Sigmoid colon (tissue), 7 donors: ENCODE measurements at places on chromosomes 2 and 18. TPM values are rescaled to one million over a fixed set of nuclear protein-coding genes. Genes with fewer than 3 reads are reported as not detected.
A peak's percentile ranks its signal among the peaks of the same experiment; 100 is the strongest.

GRCh38 chr2:186031229-186031628 is 292.6 kb downstream of the FSIP2 start:
- DNase-seq = no peak
- no peaks in the 10 kb centered on the region for H3K4me1 ChIP-seq

DNA sequence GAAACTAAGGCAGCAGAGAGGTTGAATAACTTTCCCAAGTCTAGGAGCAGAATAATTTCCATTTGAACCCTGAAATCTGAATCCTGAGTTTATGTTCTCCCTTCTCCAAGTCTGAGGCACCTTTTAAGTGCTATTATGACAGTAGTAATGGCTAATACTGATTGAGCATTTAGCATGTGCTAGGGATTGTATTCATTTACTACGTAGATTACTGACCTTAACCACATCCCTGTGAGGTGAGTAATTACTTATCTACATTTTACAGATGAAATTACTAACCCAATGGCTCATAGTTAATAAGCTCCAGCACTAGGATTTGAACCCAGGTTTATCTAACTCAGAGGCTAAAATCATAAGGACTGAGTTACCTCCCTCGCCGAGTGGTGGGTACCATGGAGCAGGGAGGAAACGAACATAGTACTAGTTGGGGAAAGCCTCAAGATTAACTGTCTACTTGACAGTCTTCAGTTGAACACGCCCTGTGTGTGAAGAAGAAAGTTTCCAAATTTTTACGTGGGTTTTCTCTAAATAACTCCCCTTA is 93.0 kb downstream of the MAPRE2 start:
- no peak overlapping the region for H3K4me3 ChIP-seq
- no peak overlapping the region for H3K27ac ChIP-seq
- peaks cover 12% of the 10 kb centered on the region for H3K4me1 ChIP-seq

DNA sequence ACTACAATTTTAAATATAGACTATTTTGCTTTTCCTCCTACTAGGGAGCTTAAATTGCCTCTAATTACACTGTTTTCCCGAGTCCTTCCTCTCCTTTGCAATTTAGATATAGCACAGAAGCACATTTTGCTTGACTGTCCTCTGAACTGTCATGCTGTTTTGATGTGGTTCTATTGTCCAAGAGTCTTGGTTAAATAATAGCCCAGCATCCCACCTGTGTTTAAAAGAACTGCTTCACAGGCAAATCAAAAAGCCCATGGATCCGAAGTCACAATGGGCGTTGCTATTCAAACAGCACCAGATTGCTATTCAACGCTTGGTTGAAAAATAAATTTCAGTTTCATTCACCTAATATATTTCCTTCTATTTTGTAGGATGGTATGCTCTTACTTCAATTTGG is 22.3 kb upstream of the ACTR3 start:
- H3K36me3 ChIP-seq = no peaks in the 10 kb centered on the region
- no peaks in the 10 kb centered on the region for H3K4me1 ChIP-seq
- no peak overlapping the region for H3K4me3 ChIP-seq
- H3K27ac ChIP-seq = no peak overlapping the region

DNA sequence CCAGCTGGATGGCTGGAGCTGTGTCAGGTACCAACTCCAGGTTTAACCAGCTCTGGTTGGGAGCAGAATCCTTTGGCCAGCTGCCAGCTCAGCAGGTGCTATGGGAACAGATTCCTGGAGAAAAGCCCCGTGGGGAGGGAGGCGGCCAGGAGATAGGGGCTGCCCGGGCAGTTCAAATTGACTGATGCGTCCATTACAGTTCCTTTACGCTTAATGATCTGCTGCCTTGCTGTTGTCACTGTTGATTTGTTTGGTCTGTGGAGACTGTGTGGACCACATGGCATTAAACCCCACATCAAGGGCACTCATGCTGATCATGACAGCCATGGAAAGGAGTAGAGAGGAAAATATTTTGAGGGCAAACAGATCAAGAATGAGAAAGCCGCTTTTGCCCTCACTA is 200.0 kb downstream of the TSN start:
- DNase-seq = no peak
- H3K27ac ChIP-seq = no peak overlapping the region
- no peaks in the 10 kb centered on the region for H3K27me3 ChIP-seq
- H3K4me1 ChIP-seq = no peaks in the 10 kb centered on the region
- no peaks in the 10 kb centered on the region for H3K36me3 ChIP-seq

SLC23A3 gene
- 0.36 TPM for total RNA-seq

- no peak for DNase-seq
- no peaks in the 10 kb centered on the region for H3K27me3 ChIP-seq
- no peak overlapping the region for H3K4me3 ChIP-seq
- no peaks in the 10 kb centered on the region for H3K4me1 ChIP-seq
Measured at GRCh38 chr2:181051861-181052522, 71.6 kb downstream of the UBE2E3 start.

DNA sequence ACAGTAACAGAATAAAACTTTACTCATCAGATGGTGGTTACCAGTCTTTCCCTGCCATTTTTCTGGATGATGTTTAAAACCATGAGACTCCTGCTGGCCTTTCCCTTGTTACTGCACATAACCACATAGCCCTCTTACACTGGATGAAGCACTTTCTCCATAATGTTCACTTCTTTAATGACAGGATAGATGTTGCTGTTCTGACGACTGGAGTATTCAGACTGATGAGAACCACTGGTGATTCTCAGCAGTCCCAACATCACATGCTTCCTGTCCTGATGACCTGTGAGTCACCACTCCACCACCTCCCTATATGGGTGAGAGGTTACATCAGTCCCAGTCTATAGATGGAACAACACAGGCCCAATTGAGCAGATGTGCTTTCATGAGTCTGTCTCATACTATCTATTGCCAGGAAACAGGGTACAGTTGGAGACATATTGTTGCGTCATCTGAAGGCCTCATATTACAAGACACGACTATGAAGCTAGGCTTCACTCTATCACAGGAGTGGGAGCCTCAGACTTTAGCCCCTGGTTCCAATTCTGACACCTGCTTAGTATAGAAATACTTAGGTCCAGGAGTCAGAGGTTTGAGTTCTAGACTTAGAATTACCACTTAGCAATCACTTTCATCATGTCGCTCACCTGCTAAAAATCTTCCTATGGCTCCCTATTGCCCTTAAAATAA is 145.7 kb upstream of the KLF7 start:
- H3K36me3 ChIP-seq = no peaks in the 10 kb centered on the region
- peaks cover 8% of the 10 kb centered on the region for H3K4me1 ChIP-seq
- peak overlapping the region; percentile 39 for H3K27ac ChIP-seq
- H3K4me3 ChIP-seq = no peak overlapping the region
- DNase-seq = peak; percentile 81

YIPF4 gene
- total RNA-seq = 14.1 TPM
